ENCODE measurements at places on chromosomes 6 and 20. TPM values are rescaled to one million over a fixed set of nuclear protein-coding genes. Genes with fewer than 3 reads are reported as not detected.

CDS2 gene
- 22.7 TPM for polyA plus RNA-seq

PLA2G7 gene
- polyA plus RNA-seq = not detected

LAMA4 gene
- polyA plus RNA-seq = 9.4 TPM

PHACTR3 gene
- polyA plus RNA-seq = 0.10 TPM

AKIRIN2 gene
- polyA plus RNA-seq = 12.3 TPM

TXLNB gene
- polyA plus RNA-seq = 0.12 TPM

SLC32A1 gene
- polyA plus RNA-seq = not detected

SNX14 gene
- 53.9 TPM for polyA plus RNA-seq

TTBK1 gene
- 0.91 TPM for polyA plus RNA-seq

ECT2L gene
- 0.02 TPM for polyA plus RNA-seq

ANKRD66 gene
- not detected for polyA plus RNA-seq

PRELID3B gene
- polyA plus RNA-seq = 27.4 TPM

SRSF12 gene
- polyA plus RNA-seq = 1.1 TPM

ADNP gene
- 13.3 TPM for polyA plus RNA-seq

JAG1 gene
- polyA plus RNA-seq = 6.0 TPM

RSPH3 gene
- 2.1 TPM for polyA plus RNA-seq

PROKR2 gene
- 0.13 TPM for polyA plus RNA-seq

PLN gene
- polyA plus RNA-seq = not detected

ZBP1 gene
- not detected for polyA plus RNA-seq

NINL gene
- polyA plus RNA-seq = 22.5 TPM

CTNNBL1 gene
- 34.4 TPM for polyA plus RNA-seq

TPD52L2 gene
- polyA plus RNA-seq = 161 TPM

SLC35F1 gene
- polyA plus RNA-seq = not detected

IPCEF1 gene
- not detected for polyA plus RNA-seq

TMEM151B gene
- polyA plus RNA-seq = 0.10 TPM

PPP1R3G gene
- 0.08 TPM for polyA plus RNA-seq

EEF1A2 gene
- 9.2 TPM for polyA plus RNA-seq

RBM12 gene
- 56.7 TPM for polyA plus RNA-seq

CDSN gene
- polyA plus RNA-seq = not detected

ZNF831 gene
- polyA plus RNA-seq = not detected

COL11A2 gene
- polyA plus RNA-seq = 1.1 TPM

BNIP5 gene
- polyA plus RNA-seq = not detected

PDE7B gene
- polyA plus RNA-seq = 2.2 TPM

GLP1R gene
- polyA plus RNA-seq = not detected

GSTA2 gene
- polyA plus RNA-seq = not detected

ZNF165 gene
- polyA plus RNA-seq = 0.25 TPM

NKX2-4 gene
- polyA plus RNA-seq = not detected

METTL24 gene
- not detected for polyA plus RNA-seq

DNMT3B gene
- 2.4 TPM for polyA plus RNA-seq

OR2B6 gene
- polyA plus RNA-seq = 0.42 TPM

ADTRP gene
- 0.84 TPM for polyA plus RNA-seq

LYRM4 gene
- 43.4 TPM for polyA plus RNA-seq

ISM1 gene
- polyA plus RNA-seq = not detected

TRIM10 gene
- not detected for polyA plus RNA-seq

GMPR gene
- polyA plus RNA-seq = 18.4 TPM

WRNIP1 gene
- polyA plus RNA-seq = 49.0 TPM

STK35 gene
- 6.7 TPM for polyA plus RNA-seq

BANF2 gene
- not detected for polyA plus RNA-seq

ADISSP gene
- 73.9 TPM for polyA plus RNA-seq

CLDN20 gene
- not detected for polyA plus RNA-seq

Data from SK-N-SH (cell line).